ENCODE measurements at places on chromosomes 13 and 19.

GRCh38 chr13:97468331-97468730 lies 34.4 kb downstream of the RAP2A start:
- DNase-seq = no peak

DNA sequence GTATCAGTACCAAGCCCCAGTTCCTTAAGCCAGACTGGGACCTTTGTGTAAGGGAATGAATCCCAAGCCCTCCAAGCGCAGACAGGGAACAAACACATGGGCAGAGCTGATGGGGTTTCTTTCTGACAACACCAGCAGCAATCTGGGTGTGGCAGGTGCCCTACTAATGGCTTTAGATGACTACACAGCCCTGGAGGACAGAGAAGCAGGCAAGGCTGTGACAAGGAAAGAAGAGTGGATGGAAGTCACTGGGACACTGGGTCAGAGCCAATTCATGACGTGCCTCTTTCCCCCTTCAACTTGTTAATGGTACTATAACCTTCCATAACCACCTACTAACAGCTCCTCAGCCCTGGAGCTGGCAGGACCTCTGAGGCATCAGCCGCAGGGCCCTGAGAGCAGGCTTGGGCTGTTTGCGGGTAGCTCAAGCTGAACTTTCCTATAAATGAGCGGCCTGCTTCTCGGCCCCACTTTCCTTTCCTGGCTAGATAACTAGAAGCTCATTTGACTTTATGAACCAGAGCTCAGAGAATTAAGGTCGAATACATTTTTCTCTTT lies 38.9 kb downstream of the RASL11A start:
- DNase-seq = no peak

GRCh38 chr13:46359714-46360113 lies 27.3 kb downstream of the RUBCNL start:
- DNase-seq = no peak

- peak; percentile 63 for DNase-seq
Observed at GRCh38 chr13:44576351-44577235, 463 bp upstream of the TSC22D1 start.

GRCh38 chr19:8486661-8487136 lies 15.7 kb downstream of the PRAM1 start:
- DNase-seq = no peak

DNA sequence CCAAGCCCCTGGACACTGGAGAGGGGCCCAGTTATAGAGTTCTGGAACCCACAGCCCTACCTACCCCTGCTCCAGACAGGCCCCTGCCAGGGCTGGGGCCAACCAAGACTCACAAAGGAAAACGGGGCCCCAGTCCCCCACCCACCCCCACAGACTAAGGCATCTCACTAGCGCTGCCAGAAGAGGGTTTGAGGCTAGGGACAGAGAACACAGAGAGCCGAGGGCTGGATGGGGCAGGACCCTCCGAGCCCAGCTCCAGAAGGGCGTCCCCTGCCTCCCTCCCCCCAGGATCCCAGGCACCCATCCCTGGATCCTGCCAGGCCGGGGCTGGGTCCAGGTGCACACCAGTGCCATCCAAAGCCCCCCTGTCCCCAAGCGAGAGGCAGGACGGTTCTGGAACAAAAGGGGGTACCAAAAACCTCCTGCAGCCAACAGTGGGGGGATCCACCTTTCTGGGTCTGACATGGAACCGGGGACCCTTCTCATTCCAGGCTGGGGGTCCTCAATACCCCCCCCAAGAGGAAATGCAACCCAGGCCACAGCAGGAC lies 4.4 kb upstream of the REXO1 start:
- peak; percentile 58 for DNase-seq

GRCh38 chr19:35267353-35267817 lies 1.4 kb upstream of the USF2 start:
- DNase-seq = peak; percentile 60

- DNase-seq = no peak
Observed at GRCh38 chr19:38120471-38121025, 103.5 kb downstream of the DPF1 start.

GRCh38 chr13:73983109-73983508 lies 151.1 kb downstream of the KLF12 start:
- DNase-seq = peak; percentile 13

- DNase-seq = peak; percentile 31
Observed at GRCh38 chr13:30431269-30431940, 9.1 kb downstream of the UBE2L5 start.

GRCh38 chr13:71399631-71400215 lies 467.3 kb downstream of the DACH1 start:
- DNase-seq = no peak

DNA sequence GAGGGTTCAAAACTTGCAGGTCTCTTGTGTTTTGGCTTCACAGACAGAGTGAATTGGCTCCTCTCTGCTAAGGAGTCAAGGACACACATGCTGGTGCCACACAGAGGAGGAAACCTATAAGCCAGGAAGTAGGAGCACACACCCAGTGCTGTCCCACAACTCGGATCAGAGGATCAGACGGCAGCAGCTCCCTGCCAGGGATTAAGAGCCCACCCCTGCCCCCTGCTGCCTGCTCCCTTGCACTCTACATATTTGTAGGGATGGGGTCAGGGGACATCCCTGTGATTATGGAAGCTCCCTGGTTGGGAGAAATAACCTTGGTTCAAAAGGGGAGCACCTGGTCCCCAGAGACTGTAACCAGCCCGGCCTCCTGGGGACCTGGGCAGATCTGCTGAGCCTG lies 77.5 kb upstream of the CLDN10 start:
- DNase-seq = no peak

- DNase-seq = no peak
Observed at GRCh38 chr13:44816701-44817100, 172.6 kb downstream of the NUFIP1 start.

- DNase-seq = peak; percentile 67
Observed at GRCh38 chr13:24133021-24133795, 27.3 kb upstream of the SPATA13 start.

- DNase-seq = no peak
Observed at GRCh38 chr13:110000534-110001345, 214.4 kb upstream of the IRS2 start.

DNA sequence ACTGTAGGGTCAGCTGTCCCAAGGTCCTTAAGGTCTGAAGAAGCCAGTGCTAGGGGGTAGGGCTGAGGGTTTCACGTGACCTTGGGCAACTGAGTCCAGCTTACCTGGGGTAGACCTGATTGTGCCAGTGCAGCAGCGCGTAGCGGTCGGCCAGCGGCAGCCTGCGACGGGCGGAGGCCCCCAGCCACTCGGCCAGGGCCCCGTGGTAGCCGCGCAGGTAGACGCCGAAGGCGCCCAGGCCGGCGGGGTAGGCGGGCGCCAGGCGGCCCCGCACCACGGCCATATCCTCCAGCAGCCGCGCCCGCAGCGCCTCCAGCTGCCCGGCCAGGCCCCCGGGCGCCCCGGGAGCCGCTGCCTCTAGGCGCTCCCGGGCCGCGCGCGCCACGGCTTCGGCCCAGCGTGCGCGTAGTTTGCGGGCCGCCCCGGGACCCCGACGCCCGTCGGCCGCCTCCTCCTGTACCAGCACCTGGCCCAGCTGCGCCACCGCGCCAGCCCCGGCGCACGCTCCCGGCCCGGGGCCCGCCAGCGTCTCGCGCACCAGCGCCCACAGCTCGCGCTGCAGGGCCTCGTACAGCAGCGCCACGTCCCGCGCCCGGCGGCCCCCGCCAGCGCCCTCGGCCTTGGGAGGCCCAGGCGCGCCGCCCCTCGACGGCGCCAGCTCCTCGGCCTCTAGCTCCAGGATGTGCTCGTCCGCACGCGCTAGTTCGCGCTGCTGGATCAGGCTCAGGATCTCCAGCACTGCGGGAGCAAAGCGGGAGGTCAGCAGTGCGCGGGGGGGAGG lies 10.9 kb downstream of the EXOC3L2 start:
- DNase-seq = peak; percentile 42

- DNase-seq = no peak
Observed at GRCh38 chr13:28725046-28725610, 6.4 kb upstream of the SLC46A3 start.

DNA sequence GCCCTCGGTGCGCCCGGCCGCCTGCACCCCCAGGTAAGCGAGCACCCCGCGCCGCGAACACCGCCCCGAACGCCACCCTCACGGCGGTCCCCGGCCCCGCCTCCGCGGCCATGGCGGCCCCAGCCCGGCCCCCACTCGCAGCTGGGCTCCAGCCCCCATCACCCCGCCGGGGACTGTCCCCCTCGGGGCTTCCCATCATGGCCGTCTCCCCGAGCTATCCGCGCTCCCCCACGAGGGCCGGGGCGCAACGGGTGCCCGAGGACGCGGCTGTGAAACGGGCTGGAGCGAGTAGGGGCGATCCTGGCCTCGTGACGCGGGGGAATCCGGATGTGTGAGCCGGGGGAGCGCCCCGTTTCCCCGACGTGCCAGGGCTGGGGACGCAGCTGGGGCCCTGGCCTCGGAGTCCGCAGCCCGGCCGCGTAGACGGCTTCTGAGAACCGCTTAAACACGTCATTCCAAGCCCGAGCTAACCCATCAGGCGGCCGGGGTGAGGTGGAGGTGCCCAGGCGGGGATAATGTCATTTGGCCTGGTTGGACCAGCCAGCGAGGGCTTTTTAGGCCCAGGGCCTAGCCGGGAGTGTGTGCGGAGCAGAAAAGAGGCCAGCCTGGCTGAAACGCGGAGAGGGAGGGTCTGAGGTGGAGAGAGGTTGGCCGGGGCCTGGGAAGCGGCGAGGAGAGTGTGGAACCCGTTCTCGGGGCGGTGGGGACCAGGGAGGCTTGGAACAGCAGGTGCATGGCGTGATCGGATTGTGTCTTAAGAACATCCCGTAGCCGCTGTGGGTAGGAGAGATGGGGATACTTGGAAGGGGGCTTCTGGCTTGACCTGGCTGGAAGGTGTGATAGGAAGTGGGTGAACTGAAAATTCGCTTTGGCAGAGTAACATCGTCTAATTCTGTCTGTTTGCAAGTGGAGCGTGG lies 550 bp downstream of the CERS4 start:
- peak; percentile 54 for DNase-seq

- DNase-seq = peak; percentile 2
Observed at GRCh38 chr13:44174769-44175425, 198.7 kb upstream of the SERP2 start.

GRCh38 chr13:99044764-99045163 lies 66.9 kb upstream of the DOCK9 start:
- no peak for DNase-seq

DNA sequence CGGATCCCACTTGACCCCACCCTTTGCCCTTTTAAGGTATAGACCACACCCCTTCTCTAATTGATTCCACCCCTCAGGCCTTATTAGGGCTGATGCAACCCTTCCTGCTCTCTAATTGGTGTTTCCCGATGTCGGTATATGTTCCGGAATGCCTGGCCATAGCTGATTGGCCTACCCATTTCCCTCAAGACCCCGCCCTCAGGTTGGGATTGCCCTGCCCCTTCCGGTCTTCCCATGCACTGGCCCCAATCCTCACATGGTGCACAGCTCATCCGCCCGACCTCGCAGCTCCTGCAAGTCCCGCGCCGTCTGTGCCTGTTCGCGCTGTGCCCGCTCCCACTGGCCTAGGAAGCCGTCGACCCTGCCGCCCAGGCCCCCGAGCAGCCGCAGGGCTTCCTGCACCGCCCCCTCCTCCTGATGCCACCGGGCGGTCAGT lies 18.1 kb downstream of the TSKS start:
- DNase-seq = no peak

DNA sequence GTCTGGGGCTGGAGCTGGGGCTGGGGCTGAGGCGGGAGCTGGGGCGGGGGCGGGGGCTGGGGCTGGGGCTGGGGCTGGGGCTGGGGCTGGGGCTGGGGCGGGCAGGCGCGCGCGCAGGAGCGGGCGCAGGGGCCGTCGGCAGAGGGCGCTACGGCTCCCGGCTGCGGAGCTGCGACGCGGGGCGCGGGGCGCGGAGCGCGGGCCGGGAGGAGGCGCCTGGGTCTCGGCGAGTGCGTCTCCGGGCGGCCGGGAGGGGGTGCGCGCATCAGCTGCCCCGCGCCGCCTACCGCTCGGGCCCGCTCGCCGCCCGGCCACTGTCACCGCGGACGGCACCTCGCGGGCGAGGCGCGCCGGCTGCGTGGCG lies 422 bp upstream of the MTUS2 start:
- DNase-seq = peak; percentile 44

- no peak for DNase-seq
Observed at GRCh38 chr19:12867120-12868099, 13.8 kb downstream of the DNASE2 start.

DNA sequence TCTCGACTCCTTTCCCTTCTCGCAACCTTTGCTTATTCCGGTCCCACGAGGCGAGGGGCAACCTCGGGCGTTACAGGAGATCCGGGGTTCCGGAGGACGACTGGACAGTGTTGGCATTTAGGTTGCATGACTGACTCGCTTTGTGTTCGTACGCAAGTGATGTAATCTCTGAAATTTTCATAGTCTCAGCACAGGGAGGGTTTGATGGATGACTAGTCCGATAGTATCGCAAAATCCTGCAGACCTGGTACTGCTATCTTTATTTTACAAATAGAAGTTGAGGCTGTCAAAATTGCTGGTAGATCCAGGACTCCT lies 342 bp downstream of the DDX49 start:
- DNase-seq = no peak

DNA sequence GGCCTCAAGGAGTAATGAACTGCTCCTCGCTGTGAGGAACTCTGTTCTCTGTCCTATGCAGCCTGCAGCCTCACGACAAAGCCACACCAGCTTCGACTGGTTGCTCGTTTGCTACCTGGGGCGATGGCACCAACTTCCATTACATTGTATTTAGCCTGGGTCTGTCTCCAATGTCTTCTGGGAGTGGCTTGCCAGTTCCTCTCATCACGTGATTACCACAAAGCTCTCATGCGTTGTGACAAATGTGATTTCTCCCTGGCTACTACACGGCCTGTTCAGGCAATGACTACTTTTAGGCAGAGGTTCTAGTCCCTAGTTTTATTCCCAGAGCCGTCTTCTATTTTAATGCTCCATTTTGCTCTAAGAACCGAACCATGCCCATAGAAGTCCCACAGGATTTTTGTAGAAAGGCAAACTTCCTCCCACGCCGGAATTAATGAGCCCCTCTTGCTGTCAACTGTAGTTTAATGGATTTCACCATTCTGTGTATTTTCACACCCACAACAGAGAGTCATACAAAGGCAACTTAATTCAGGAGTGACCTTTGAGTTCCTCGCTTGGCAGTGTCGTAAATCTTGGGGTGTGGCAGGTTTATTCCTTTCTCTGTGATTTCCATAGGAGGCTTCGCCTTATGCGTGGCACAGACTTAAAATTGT lies 351.9 kb downstream of the EFNB2 start:
- DNase-seq = peak; percentile 57

Data from NCI-H69 (cell line).